ENCODE measurements at places on chromosomes 2 and 18. TPM values are rescaled to one million over a fixed set of nuclear protein-coding genes. Genes with fewer than 3 reads are reported as not detected.
A peak's percentile ranks its signal among the peaks of the same experiment; 100 is the strongest.

DNA sequence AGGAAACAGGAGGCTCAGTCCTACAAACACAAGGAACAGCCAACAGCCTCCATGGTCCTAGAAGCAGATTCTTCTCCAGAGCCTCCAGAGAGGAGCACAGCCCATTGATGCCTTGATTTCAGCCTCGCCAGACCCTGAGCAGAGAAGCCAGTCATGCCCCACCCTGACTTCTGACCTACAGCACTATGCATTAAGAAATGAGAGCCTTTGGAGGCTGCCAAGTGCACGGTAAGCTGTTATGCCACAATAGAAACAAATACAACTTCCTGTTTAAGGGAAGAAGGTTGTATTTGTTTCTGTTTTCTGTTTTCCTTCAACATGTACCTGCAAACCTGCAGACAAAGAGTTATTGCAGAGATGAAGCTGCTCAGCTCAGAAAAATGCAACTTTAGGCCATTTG, 181.3 kb upstream of the AGAP1 start:
- no peak for DNase-seq

- DNase-seq = no peak
Observed at GRCh38 chr18:55515214-55515613, 72.8 kb downstream of the TCF4 start.

The UGT1A4 gene
- total RNA-seq = not detected

DNA sequence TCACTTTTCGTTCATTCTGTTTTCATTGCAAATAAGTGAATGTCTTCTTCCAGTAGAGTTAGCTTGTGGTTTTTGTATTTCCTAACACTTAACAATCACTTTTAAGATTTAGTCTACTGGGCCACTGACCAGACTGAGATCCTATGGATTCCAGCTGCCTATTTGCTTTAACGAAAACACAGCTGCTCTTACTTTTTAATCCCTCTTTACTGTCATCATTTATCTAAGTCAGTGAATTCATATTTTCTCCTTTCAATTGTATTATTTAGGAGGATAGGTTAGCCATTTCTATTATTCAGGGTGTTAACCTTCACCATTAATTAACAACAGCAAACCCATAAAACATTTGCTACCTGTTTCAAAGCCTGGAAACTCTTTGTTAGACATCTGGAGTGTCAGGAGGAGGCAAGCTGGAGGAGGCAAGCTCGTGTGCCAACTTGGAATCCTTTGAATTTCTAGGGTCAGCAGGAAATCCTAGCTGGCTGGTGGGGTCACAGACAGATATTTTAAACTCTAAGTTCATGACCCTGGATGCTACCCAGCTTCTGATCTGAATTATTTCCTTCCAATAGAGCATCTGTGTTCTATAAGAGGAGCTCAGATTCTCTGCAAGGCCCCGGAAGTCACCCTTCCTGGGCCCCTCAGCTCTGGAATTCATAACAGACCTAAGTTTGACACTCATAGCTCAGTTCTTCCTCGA, 385.3 kb downstream of the RBM43 start:
- DNase-seq = no peak

DNA sequence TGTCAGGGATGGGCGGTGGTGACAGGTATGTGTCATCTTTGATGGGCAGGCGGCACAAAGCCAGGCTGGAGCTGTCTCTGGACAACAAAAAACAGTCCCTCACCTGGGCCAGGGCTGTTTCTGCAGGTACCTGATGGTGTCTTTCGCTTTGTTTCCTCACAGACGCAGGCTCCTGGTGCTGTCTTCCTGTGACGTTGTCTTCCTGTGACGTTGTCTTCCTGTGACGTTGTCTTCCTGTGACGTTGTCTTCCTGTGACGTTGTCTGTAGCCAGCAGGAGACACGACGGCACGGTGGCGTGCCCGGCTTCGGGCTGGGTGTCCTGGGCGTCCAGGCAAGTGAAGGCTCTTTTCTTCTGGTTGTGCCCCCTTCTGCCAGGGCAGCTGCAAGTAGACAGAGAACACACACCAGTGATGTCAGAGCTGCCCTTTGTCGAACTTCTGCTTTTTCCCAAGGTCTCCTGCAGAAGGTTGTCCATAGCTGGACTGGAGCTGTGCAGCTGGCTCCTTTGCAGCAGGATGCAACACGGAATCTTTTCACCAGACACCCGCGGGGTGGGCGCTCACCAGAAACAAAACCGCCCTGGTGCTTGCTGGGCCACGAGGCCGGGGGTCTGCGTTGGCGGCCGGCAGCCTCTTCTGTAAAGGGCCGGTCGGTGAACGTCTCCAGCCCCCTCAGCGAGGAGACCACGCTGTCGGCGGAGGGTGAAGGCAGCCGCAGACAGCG, 21.1 kb downstream of the GPR35 start:
- no peak for DNase-seq

The MEP1B gene
- not detected for total RNA-seq

The ALPP gene
- 0.20 TPM for total RNA-seq

DNA sequence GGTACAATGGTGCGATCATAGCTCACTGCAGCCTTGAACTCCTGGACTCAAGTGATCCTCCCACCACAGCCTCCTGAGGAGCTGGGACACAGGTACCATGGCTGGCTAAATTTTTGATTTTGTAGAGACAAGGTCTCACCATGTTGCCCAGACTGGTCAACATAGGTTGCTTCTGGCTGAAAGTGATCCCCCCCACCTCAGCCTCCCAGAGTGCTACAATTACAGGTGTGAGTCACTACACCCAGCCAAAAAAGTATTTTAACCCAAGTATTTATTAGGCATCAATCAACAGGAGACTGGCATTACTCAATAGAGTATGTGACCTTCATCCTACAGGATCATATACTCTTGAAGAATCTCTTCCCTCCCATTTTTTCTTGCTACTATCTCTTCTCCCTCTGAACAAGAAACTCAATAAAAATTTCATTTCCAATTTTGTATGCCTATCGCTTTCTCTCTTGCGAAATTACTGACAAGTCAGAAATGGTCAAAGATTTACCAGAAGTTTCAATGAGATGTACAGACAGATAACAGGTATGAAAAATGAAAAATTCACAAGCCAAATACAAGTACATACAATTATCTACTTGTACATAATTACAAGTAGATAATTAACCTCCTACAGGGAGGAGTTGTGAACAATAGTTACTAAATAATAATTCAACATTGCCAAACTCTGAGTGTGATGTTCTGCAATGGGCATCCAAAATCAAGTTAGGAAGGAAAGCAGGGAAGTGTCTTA, 34.9 kb upstream of the CCNT2 start:
- no peak for DNase-seq

The EXOC6B gene
- total RNA-seq = 37.7 TPM

The SOX11 gene
- 24.8 TPM for total RNA-seq

The KCNIP3 gene
- total RNA-seq = 2.1 TPM

- no peak for DNase-seq
Observed at GRCh38 chr2:147715807-147716206, 129.0 kb upstream of the ACVR2A start.

- DNase-seq = no peak
Observed at GRCh38 chr18:62445386-62445917, 77.4 kb upstream of the ZCCHC2 start.

The GNLY gene
- total RNA-seq = not detected

DNA sequence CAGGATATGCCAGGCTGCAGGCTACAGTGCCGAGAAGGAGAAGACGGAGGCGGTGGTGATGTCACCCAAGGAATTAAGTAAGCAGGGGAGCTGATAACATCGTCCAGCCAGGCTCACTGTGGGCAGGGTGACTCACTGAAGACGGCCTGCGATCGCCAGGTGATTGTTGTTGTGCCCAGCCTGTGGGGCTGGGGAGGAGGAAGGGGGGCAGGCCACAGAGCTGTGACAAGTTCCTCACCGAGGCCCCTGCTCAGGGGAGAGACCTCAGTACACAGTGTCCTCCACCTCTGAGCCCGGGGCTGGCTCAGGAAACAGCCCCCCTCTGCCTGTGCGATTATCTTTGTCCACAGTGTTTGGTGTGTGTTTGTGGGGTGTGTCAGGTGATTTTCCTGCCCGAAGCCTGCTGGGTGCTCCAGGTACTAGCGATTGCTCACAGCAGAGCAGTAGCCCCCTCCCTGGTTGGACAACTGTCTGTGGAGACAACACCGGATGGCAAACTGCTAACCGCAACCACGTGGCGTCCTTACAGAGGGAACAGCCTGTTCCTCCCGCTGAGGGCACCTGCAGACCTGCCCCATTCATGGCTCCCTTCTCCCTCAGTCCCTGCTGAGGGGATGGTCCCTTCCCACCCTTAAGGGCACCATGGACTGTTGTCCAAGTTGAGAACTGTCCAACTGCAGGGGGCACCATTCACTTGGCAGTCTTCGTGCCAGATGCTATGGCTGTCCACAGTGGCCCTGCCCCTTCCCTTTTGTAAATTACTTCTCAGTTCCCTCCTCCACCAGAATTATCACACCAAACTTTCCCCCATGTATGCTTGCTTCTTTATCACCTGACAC, 95.1 kb downstream of the ZFP36L2 start:
- peak; percentile 62 for DNase-seq

DNA sequence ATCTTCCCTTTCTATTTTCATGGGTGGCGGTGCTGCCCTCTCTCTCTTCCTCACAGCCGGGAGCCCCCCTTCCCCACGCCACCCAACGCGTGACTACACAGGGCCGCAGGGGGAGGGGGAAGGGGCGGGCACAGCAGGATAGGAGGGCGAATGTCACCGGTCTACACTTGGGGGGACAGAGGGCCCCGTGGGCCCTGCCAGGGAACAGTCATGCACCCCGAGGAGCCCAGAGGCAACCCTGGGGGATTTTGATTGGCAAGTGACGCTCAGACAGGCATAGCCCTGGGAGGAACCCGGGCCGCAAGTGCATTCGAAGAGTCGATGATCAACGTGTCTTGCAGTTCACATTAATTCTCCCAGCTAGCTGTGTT, 91.1 kb upstream of the ANKRD30BL start:
- DNase-seq = no peak

The MTLN gene
- total RNA-seq = 44.1 TPM

DNA sequence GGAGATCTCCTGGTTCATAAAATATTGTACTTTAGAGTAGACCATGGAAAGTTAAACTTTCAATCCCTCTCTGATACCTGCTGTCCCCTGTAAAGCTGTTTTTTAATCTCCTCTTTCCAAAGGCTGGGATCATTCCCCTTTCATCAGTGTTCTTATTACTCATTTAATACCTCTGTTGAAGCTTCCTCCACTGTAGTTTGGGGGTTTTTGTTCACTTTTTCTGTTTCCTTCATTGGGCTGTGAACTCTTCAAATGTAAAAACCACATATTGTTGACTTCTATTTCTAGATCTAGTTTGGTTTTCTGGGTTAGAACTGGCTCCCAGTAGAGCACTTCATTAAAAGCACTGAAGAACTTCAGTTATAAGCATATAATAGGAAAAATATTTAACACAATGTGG, 598.1 kb downstream of the RNF144A start:
- no peak for DNase-seq

The PAX3 gene
- total RNA-seq = not detected

DNA sequence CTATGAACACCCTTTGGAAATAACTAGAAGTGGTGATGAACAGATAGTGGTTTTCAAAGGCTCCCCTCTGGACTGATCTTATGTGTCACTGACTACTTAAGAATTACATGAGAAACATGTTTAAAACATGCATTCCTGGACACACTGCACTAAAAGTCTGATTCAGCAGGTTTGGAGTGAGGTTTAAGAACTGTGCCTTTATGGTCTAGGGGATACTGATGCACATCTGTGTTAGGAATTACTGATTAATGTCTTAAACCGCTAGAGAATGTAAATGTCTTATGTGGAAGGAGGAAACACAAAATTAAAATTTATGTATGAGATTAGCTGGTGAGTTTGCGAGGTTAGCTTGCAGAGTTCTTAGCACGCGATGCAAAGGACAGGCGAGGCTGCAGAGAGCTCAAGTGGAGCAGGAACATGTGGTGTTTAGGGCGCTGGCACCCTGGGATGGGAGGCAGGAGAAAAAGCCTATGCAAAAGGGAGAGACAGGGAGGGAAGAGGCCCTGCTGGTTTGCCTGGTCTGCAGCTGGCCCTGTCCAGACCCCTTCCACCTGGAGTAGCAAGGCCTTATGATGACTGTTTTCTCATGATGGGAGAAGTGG, 11.7 kb downstream of the SH3YL1 start:
- no peak for DNase-seq

The RGPD4 gene
- total RNA-seq = 0.05 TPM

- DNase-seq = no peak
Observed at GRCh38 chr18:24840051-24840450, 379.6 kb downstream of the HRH4 start.

GRCh38 chr2:147996828-147997227, 23.7 kb downstream of the ORC4 start:
- DNase-seq = no peak

The RNU2-63P gene
- 5.2 TPM for total RNA-seq

DNA sequence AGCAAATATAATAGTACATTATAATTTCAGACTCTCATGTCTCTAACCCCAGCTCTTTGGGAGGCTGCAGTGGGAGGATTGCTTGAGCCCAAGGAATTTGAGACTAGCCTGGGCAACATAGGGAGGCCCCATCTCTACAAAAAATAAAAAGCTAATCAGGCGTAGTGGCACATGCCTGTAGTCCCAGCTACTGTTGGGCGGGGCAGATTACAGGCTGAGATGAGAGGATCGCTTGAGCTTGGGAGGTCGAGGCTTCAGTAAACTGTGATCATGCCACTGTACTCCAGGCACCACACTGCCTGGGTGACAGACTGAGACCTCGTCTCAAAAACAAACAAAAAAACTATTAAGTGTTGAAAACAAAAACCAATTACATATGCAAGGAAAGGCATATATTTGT, 123.0 kb upstream of the MYO3B start:
- DNase-seq = no peak

The LOXL3 gene
- 21.1 TPM for total RNA-seq

DNA sequence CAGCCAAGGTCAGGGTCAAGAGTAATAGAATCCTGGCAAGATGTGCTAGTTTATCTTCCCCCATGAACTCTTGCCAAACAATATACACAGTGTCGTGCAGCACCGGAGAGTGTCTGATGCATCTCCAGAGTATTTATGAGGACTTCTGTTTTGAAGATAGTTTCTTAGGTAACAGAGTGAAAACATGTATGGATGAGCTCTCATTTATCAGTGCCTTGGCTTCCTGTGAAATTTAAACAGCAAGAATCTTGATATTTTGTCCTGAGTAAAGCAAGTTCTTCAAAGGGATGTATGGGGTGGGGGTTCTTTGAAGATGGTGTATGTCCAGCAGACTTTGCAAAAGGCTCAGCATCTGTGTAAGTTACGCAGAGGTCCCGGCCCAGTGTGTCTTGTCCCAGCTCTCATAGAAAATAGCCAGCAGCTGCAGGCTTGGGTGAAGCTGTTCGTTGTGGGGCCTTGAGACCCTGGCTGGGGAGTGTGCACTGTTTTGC, 361.0 kb upstream of the NT5C1B start:
- DNase-seq = no peak

GRCh38 chr2:181458871-181459270, 1.7 kb downstream of the ITGA4 start:
- DNase-seq = no peak

The EML6 gene
- 2.5 TPM for total RNA-seq

DNA sequence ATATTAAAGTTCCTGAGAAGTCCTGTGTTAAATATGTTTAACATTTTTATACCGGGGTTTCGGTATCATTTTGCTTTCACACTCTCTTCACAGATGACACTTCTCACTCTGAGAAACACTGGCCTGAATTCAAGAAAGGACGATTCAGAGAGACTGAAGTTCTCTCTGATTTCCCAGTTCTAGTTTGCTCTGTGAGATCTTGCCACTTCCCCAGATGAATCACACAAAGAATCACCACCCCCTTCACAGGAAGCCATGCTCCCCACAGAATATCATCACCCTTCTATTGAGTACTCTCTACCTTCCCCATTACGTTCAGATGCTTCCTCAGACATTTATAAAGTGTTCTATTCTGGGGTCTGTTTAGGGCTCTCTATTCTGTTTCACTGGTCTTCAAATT, 16.1 kb upstream of the CD207 start:
- DNase-seq = no peak
